Smooth muscle cell of the brain vasculature (primary cell): ENCODE measurements at places on chromosomes 1 and 21.

DNA sequence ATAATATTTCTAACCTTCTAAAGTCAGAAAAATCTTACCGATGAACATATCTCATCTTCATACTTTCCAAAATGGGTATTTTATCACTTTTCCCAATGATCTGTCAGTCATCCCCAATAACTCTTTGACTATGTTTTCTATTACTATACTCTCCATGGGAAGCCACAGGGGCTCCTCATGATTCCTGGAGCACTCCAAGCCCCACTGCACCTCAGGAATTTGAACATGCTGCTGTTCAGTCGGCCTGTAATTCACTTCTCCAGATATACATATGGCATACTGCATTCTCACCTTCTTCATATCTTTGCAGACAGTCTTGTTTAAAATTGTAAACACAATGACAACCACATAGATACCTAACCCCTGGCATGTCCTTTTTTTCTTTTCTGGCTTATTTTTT, 333.0 kb downstream of the BRINP3 start:
- DNase-seq: no peak

DNA sequence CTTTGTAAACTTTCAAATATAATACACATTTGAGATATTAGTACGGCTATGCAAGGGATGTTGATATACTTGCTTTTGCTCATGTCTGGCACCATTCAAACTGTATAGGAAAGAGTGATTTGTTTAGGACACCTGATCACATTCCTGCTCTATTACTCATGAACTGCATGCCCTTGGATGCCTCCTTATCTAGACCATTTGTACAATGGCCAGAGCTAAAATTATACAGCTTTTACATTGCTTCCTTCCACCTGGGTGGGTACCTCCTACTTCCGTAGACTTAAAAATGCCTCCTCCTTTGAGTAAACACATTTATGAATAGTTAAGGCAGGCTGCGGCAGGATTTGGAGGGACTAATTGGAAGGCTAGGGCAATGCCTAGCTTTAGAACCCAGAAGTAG, 85.4 kb upstream of the PBX1 start:
- no peak for DNase-seq

DNA sequence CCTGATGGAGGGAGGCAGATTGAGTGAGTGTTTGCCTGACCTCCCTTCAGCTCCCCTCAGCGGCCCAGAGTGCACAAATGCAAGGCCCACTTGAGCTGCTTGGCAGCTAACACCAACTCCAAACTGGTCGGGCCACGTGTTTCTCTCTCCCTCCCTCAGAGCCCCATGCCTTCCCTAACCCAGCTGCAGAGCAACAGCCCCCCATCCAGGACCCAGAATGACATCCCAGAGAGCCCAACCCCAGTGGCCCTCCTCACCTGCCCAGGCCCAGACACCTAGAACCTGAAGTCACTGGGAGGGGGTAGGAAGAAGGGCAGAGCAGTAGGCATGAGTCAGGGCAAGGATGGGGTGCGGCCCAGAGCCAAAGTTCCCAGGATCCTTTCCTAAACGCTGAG, 789 bp upstream of the S100A14 start:
- no peak for DNase-seq

DNA sequence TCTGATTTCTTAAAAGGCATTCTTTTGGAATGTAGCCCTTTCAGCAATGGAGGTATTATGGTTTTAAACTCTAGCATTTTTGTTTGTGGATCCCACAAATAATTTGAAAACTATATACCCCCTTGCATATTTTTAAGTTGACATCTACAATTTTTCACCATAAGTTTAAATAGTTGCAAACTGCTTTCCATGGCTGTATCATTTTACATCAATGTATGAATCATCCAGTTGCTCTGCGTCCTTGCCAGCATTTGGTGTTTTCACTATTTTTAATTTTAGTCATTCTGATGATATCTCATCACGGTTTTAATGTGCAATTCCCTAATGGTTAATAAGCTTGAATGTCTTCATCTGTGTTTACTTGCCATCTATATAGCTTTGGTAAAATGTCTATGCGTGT, 20.7 kb downstream of the DIPK1A start:
- DNase-seq: no peak

DNA sequence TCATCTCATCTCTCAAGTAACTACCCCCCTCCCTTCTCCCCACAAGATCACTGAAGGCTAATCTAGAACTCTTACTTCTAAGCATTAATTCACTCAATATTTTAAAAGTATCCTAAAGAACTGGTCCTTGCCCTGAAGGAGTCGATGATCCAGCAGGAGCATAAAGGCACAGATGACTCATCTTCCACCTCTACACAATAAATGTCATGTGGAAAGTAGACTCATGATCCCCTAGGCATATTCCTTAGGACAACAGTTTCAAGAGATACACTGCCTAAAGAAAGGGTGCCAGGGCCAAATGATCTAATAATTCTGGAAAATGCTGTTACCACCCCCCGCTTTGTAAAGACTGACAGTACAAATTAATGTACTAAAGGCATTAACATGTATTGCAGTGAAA, 85.8 kb upstream of the DIRAS3 start:
- no peak for DNase-seq

GRCh38 chr1:24735509-24736375, 9.5 kb upstream of the CLIC4 start:
- no peak for DNase-seq

DNA sequence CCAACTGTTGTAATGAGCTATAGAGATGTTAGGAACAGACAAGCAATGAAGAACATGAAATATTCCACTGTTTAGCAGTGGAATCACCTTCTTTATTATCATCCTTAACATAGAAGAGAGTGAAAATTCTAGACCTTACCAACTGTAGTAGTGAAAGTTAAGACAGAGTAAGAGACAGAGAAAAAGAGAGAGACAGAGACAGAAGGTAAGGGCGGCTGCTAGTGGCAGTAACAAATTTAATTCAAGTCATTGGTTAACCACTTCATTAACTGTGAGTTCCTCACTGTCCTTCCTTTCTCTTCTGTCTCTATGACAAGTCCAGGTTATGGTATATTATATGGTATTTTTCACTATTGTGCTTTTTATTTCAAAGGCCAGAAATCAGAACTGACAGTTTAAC, 355.7 kb upstream of the ESRRG start:
- no peak for DNase-seq

DNA sequence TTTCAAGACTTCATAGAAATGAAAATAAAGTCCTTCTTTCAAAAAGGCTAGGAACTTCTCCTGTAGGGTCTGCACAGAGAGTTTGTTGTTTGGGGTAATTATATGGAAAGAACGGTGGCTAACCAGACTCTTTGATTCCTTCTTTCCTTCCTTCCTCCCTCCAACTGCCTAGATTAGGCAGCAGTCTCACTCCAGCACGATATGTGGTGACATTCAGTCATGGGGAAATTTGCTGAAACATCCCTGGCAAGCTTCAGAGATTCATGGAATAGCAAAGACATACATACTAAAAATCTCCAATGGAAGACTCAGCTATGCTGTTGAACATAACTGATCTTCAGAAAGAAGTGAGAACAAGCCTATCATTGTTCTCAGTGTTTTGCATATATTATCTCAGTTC, 4.3 kb downstream of the NTMT2 start:
- DNase-seq: no peak

DNA sequence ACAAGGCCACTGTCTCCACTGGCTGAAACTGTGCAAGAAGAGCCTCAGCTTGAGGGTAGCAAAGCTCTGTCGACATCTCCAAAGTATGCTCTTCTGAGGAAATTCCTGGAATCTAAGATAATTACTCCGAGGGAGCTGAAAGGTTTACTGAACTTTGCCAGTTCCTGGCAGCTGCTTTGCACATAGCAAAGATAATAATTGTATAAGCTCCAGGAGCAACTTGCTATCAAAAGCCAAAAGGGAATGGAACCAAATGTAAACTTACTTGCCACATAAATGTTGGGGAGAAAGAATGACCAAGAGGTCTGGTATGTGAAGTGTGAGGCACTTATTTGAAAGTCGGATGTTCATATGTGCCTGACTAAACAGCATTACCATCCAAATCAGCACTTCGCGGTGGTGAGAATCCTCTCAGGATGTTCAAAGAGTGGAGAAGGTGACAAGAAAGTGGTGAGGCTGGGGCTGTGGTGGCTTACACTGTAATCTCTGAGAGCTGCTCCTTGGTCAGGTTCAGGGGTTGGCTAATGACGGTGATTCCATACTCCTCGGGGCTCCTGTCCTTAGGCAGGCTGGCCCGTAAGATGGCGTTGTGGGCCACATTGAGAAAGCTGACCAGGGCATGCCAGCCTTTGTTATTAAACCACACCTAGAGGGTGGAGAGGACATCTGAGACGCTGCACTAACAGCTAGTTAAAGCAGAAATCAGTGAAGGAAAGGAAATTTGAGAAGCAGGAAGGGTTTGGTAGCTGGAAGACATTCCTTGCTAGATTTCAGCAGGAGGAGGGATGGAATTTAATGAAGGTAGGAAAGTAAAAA, 100.0 kb downstream of the ABCA4 start:
- DNase-seq: no peak

DNA sequence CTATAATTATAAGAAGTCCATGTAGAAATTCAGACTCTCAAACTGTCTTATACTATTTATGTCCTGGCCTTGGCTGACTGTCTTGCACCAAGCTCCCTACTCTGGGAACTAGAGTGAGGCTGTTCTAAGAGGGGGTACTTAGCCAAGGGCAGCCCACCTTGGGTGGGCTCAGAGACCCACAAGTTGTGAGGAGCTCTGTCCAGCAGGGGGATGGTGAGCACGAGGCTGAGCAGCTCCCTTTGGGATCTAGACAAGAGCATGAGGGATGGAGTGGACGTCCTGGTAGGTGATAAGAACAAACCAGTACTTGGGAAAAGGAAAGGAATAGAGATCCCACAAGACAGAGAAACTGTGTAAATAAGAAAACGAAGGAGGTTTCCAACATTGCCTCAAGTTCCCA, 127.1 kb upstream of the SLC44A3 start:
- no peak for DNase-seq
